ENCODE measurements at places on chromosomes 7 and 10.

DNA sequence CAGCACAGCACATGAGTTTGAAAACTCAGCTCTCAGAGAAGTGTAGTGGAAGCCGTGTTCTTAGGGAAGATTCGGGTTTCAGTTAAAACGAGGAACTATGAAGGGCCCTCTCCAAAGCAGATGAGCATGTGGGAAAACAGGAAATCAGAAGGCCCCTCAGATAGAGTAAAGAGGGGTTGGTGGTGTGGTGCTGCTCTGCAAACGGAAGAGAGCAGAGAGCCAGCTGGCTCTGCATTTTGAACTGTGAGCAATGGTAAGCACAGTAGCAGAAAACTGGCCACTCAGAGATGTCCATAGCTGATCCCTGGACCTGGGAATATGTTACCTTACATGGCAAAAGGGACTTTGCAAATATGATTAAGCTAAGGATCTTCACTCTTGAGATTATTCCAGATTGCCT lies 27.9 kb upstream of the CUL1 start:
- no peak for DNase-seq

DNA sequence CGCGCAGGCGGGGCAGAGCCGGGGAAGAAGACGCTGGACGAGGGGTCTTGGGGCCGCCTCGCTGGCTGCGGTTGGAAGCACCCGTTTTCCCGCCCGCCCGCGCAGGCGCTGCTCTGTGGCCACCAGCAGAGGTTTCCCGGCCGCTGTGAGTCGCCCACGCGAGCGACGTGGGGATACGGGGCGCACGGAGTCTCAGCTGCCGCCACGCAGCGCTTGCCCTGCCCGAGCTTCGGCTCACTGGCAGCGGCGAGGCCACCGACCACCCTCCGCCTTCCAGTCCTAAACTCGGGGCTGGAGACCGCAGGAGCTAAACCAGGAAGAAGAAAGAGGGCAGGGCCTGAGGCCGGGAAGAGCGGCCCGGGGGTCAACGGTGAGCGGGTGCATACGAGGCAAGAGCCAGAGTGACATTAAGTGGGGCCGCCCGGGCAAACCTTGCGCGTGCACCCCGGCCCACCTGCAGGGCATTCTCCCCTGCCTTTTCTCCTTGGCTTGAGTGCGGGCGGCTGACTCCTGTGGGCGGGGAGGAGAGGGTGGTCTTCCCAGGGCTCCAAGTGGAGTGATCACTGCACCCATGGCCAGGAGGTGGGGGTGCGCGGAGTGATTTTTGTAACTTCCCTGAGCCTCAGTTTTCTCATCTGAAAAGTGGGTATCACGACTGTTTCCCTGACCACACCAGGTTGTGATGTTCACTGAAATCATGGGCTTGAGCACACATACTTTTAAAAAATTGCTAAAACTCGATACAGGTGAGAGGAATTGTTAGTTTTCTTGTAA lies 7.1 kb upstream of the EMX2 start:
- DNase-seq = no peak

DNA sequence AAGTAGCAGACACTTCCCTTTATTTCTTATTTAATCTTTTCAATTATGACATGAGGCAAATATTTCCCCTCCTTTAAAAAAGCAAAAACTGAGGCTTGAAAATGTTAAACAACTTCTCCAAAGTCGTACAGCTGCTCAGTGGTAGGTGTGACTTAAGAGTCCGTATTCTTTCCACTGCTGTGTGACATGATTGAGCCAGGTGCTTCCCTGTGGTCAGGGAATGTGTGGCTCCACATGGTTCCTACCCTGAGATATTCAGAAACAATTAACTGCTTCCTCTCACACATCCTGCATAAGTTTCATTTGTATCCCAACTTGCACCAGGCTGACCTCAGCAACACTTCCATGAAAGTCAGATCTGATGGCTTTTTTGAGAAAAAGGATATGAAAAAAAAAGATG lies 13.6 kb downstream of the OPALIN start:
- no peak for DNase-seq

DNA sequence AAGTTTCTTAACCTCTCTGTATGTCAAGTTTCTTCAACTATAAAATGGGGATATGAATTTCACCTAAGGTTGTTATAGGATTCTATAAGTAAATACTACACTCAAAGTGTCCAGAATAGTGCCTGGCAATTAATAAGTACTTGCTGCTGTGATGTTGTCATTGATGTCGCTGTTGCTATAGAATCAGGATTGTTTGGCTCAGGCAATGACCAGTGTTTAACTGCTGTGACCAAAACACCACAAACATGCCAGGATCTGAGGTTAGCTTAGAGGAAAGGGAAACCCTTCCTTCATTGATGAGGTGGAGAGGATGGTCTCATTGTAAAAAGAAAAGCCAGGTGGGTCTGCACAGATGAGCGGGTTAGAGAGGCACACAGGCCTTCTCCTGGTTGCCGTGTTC lies 223.1 kb upstream of the INHBA start:
- no peak for DNase-seq

DNA sequence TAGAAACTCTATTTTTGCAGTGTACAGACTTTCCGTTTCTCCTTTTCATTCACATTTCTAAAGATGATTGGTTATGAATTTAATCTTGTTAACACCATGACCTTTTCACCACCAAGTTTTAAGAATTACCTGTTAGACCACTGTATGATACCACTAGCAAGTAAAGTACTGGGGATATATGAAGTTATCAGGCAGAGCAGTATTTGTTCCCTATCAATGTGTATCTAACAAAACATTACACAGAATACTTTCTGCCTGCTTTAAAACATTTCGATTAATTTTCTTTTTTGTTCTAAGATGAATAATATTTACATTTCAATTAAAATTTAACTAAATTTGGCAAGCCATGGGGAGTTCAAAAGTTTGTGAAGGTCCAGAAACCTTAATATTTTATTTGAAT lies 49.9 kb upstream of the AHR start:
- DNase-seq = no peak

DNA sequence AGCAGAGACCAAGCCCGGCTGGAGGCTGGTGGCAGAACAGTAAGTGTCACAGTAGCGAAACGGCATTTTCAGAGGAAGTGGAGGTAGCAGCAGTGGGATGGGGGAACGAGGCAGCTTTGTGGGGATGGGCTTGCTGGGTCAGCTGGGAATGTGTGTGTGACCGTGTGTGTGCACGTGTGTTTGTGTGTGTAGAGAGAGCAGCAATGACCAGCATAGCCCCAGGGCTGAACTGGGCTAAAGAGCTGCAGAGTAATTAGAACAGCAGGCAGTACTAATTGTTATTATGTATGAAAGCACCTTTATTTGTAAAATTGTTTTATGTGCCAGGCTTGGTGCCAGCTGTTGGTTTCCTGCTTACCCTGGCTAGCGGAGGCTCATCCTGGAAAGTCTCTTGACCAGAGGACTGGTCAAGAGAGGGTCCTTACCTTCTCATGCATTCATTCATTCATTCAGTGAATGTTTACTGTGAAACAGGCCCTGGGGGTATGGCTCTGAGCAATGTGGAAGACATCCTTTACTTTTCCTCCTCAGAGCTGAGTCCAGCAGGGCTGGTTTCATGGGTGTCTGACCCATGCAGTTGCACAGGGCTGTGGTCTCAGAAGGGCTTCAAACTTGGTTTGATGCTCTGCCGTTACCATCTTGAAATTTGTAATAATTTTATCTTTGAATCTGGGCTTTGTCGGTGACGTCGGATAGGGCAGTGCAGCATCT lies 184.6 kb downstream of the SEC23IP start:
- no peak for DNase-seq

DNA sequence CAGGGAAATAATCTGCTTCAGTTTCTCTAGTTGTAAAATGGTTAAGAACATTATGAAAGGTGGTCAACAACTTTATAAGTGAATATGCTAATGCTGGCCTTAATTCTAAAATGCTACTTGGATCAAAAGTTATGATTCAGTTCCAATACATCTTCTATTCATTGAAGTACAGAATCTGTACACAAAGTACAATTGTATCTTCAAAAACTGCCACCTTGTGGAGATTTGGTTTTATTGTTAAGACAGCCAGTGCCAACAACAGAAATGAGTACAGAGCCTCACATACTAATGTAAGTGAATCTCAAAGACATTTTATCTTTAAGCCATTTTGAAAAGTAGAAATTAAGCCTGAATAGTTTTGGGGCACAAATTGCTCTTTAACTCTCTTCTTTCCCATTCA lies 194.0 kb downstream of the CFTR start:
- DNase-seq = no peak

- DNase-seq = no peak
These were observed 354.2 kb downstream of the DNAJB6 start for GRCh38 chr7:157690833-157691585.

DNA sequence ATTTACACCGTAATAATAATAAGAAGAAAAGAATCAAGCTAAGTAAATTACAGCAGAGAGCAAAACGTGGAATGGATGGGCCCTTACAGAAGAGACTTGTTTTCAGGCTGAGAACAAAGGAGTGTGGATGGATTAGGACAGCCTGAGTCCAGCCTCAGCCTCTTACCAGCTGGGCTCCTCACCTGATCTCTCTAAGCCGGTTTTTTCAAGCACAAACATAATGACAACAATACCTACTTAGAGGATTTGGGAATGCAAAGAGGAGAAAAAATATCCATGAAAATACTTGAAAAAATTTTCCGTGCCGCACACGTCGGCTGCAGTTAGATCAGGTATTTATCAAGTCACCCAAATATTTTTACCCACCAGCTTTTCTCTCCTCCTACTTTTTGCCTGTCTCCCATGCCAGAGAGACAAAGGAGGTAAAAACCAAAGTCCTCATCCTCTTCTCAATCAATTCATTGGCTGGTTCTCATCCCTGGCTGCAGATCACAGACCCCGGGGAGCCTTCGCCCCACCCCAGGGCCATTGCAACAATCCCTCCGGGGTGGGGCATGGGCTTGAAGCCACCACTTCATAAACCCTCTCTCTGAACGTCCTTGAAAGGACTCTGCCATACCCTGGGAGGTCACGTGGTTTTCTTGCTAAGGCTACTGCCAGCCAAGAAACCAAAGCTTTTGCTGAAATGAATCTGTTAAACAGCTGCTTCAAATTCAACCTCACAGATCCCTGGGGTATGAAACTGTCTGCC lies 29.7 kb upstream of the GTF2I start:
- DNase-seq = no peak

GRCh38 chr7:42224391-42225003 lies 12.5 kb downstream of the GLI3 start:
- no peak for DNase-seq

All from stimulated activated CD8-positive, alpha-beta memory T cell treated with anti-CD3 and anti-CD28 coated beads, Interleukin-7, amount 100 ng/mL, for 1 hour (primary cell).